Amniotic epithelial cell (primary cell): ENCODE measurements at places on chromosomes 6 and 20.

DNA sequence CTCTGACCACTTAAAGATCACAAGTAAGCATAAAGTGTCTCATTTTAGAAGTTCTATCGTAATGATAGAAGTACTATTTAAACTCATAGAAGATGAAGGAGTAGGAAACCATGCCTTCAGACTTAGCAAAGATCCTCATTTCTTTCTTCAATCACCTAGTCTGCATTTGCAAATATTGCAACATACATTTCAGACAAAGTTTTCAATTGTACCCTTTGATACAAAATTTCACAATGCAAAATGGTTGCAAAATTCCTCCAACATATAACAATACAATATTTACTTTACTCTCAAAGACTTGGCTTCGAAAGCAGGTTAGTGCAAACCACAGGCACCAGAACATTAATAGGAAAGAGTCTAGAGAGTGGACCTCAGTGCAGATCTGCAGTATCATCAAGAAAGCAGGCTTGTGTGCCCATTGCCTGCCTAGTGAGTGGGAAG is 16.1 kb upstream of the ROS1 start:
- DNase-seq, result peak; percentile 78

DNA sequence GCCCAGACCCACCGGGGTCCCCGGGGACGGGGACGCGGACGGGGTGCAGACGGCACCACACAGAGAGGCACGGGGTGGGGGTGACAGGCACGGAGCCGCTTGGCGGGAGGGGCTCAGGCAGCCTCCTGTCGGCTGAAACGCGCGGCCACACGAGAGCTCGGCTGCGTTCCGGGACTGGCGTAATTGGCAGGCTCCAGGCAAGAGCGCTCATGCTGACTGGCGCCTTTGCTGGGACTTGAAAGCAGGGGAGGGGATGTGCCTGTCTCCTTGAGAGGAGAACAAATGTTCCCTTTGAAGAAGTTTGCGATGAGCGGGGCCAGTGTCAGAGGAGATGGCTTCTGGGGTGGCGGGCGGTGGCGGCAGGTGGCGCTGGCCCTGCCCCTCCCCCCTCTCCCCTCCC is 25.8 kb downstream of the BHLHE23 start:
- DNase-seq, result no peak

DNA sequence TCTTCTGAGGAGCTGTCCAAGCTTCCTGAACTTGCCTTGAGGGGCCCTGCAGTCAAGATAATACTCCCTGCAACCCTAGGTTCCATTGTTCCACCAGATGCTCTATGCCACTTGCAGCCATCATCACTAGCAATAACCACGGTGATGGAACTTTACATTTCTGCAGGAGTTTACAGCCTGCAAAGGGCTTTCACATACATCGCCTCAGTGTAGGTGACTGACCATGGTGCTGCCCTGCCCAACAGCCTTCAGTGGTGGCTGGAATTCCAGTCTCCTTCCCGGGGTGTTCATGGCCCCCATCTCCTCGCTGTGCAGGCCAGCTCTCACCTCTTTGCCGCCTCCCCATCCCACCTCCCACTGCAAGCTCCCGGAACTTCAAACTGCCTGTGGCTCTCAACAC is 225.5 kb upstream of the ECI2 start:
- DNase-seq, result no peak

DNA sequence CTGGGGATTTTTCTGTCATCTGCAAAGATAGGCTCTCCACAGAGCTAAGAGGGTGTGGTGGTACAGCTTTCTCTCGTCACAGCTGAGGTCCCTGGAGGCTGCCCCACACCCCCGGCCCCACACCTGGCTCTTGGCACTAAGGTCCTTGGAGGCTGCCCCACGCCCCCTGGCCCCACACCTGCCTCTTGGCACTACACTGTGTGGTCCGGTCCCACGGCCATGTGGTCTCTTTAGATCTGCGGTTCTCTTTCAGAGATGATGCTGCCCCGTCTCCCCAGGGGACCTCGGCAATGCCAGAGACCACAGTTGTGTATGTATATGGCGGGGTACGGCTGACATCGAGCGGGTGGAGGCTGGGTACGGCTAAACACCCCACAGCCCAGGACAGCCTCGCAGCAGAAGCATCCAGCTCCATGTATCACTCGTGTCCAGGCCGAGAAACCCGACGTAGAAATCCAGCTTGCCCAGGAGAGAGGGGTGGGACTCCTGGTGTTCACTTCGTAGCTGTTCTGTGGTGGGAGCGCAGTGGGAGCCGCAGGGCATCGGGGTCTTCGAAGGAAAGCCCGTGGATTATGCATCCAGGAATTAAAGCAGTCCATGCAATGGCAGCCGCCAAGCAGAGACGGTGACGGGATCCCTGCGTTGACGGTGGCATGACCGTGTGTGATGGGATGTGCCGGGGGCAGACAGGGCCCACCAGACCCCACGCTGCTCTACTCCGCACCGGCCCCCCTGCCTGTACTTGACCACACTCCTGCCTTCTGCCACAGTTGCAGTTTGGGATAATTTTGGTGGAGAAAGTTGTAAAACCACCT is 292.1 kb downstream of the CDH4 start:
- no peak for DNase-seq

DNA sequence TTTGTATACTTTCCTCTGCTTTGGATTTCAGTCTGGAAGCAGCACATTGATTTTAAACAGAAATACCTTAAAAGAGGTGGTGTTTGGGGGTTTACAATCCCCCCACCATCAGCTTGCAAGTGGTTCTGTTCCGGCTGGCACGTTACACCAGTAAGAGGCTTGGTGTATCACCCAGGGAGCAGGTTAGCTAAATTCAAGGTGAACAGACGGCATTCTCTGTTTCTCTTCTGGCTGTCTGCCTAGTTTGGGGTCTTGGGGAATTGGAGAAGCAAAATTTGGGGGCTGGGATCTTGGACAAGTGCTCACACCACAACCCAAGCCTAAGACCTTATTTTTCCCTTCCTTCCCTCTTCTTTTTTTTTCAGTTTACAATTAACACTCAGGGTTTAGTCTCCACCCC is 7.5 kb upstream of the APCDD1L start:
- no peak for DNase-seq

DNA sequence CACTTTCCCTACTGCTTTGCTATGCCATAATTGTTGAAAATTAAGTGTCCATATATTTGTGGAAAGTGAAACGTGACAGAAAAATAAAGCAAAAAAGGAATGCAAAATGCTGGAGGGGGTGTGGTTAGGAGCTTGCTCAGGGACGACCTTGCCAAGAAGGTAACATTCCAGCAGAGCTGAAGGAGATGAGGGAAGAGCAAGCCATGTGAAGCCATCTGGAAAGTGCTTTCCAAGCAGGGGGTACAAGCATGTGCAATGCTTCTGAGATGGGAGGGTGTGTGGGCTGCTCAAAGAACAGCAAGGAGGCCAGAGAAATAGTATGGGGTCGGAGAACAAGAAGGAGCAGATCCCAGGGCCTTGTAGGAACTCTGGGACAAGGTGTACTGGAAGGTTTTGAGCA is 161.7 kb downstream of the ISM1 start:
- no peak for DNase-seq

DNA sequence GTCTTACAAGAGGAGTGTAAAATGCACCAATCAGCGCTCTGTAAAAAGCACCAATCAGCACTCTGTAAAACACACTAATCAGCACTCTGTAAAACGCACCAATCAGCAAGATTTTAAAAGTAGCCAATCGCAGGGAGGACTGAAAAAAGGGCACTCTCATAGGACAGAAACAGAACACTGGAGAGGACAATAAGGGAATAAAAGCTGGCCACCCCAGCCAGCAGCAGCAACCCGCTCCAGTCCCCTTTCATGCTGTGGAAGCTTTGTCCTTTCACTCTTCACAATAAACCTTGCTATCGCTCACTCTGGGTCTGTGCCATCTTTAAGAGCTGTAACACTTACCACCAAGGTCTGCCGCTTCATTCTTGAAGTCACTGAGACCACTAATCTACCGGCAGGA is 1.7 kb upstream of the AIG1 start:
- DNase-seq, result no peak

- DNase-seq, result peak; percentile 32
Measured at GRCh38 chr20:32819992-32820697, 391 bp downstream of the MAPRE1 start.

- DNase-seq, result no peak
Measured at GRCh38 chr20:20333866-20334265, 34.0 kb upstream of the INSM1 start.

- DNase-seq, result no peak
Measured at GRCh38 chr6:11318835-11319813, 86.7 kb upstream of the NEDD9 start.

GRCh38 chr6:45664707-45665106 is 287.0 kb upstream of the SUPT3H start:
- DNase-seq, result no peak

DNA sequence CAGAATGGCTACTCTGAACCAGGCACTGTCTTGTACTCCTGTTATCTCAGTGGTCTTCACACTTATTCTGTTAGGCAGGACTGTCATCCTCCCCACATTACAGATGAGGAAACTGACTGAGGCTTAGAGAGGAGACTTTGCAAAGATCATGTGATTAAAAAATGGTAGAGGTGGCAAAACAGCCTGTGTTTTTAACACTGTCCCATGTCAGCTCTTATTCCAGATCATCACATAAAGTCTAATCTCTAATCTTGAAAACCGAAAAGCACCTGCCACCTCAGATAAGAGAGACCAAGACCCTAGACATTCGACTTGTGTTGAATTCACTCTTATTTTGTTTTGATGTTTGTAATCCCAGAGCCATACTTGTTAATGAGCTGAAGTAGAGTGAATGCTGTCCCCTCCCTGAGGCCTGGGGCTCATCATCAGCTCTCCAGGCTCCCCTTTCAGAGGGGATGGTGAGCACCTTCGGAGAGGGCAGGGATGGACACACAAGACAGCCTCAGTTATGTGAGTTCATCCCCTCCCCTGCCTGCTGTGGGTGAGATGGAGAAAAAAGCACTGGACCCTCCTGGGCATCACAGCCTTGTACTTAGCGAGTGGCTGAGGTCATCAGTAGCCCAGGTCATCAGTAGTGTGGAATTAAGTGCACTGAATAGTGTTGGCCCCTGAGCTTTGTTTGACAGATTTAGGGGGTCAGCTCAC is 30.6 kb downstream of the MTHFD1L start:
- DNase-seq, result no peak

DNA sequence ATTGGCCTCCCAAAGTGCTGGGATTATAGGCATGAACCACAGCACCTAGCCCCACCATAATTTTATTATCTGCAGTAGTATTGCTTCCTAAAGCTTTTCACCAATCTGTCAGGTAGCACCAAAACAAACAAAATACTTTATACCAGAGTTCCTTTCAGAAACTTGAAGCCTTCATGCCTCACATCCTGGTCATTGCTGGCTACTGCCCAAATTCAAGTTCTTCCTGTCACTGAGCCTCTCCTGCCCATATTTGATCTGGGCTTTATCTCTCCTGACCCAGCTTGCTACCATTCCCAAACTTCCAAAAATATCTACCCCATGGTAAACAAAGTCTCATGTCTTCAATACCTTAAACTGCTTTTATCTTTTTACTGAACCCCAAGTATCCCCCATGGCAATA is 34.9 kb upstream of the DST start:
- DNase-seq, result no peak

GRCh38 chr6:19838442-19839236 is 1.5 kb downstream of the ID4 start:
- no peak for DNase-seq

GRCh38 chr6:110514818-110515217 is 38.4 kb upstream of the SLC22A16 start:
- DNase-seq, result no peak

GRCh38 chr6:128465368-128466343 is 54.7 kb downstream of the PTPRK start:
- no peak for DNase-seq

- no peak for DNase-seq
Measured at GRCh38 chr20:56629464-56630085, 469 bp downstream of the TFAP2C start.

DNA sequence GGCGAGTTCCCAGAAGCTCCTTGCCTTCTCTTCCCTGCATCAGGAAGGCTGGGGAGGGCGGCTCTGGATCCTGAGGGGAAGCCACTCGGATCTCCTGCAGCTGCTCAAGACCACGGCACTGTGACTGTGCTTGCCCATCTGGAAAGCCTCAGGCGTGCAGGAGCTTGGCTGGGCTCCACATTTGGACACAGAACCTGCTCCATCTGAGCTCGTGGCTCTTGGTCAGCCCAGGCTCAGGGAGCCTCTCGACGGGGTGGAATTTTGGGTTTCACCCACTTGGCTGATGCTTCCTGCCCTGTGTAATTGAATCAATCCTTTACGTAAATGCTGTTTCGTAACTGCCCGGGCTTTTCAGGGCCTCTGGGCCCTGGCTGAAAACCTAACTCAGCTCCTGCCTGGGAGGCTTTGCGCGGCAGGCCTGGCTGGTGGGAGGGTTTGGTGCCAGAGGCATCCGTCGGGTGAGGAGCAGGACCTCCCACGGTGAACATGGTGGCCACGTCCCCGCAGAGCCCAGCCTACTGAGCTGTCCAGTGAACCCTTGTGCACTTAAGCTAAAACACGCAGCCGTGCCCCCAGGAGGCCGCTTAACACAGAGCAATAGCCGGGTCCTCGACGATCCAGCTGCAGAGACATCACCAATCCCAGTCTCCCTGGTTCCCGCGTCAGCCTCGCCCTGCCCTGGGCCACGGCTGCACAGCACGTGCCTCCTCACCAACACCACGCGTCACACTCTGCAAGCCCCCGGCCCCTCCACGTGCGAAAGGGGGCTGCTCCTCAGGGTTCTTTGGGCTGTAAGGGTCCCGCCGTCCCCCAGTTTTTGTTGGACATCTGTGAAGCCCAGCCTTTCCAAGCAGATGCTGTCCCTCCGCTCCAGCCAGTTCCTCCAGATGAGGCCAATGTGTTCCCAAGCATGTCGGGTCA is 241.0 kb downstream of the DLL1 start:
- DNase-seq, result no peak

DNA sequence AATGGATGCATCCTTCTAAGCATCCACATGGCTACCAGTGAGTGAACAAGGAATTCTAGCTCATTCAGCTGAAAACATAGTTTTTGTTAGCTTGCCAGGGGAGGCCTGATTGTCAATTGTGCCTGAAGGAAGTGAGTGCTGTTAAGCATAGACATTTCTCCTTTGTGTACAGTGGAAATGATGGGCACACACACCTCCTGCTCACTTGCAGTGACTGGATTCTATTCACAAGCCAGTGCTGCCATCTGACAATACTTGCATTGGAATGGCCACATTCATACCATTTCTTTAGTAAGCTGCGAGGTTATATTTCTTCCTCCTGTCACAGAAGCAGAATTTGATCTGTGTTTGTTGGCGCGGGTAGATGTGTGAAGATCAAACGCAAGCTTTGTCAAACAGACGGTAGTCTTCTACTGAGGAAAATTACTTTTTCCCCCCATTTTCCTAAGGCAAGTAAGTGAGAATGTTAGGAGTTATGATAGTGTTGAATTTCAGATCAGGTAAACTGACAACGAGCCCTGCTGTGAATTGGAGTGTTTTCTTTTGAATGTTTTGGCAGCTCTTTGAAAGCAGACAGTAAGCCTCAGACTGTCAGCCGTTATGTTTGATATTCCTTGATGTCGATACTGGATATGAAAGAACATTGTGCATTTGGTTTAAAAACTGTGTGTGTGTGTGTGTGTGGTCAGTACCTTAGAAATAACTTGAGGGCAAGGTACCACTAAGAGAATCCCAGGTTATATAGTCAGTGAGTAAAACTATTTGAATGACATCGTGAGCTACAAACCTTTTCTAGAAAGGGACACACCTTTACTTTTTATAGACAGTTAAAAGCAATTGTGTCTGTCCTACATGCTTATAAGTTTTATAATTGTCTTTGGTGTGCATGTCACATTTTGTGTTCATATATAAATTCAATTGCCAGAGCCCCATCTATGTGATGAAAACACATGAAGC is 84.2 kb upstream of the BMP2 start:
- no peak for DNase-seq

- no peak for DNase-seq
Measured at GRCh38 chr6:168226902-168227318, 92.7 kb downstream of the DACT2 start.
